ENCODE measurements at places on chromosomes 12 and 14.

DNA sequence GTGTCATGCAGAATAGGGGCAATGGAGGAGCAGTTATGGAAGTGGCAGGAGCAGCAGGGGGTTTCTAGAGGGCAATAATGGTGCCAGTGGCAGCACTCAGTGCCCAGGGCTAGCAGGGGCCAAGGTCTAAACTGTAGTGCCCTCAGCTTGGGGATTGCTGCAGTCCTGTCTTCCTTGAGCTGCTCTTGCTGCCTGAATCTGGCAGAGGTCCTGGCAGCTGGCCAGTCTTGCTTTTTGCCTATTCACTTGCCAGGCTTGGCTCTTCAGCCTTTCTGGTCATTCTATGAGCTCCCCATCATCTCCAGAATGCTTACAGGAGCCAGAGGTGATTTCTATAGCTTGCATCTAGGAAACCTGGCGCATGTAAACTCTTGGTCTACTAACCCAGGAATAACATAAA is 72.0 kb downstream of the SUDS3 start:
- no peak for DNase-seq

DNA sequence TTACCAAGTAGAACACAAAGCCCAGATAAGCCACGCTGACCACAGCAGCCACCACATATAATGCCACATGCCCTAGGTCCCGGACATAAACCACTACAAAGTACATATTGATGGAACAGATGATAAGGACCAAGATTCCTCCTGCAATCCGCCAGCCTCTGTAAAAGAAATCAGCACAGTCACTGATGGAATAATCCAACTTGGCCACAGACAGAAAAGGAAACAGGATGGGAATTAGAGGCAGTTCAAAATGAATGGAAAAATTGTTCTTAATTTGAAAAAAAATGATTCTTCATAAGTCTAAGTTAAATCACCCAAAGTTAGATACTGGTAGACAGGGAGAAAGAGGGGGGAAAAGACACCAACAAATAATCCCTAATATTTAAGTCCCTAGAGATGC is 35.4 kb downstream of the SLC11A2 start:
- DNase-seq, result no peak

GRCh38 chr14:81132468-81132867 is 88.3 kb downstream of the GTF2A1 start:
- DNase-seq, result no peak

GRCh38 chr12:92185052-92185451 is 39.4 kb upstream of the BTG1 start:
- no peak for DNase-seq

DNA sequence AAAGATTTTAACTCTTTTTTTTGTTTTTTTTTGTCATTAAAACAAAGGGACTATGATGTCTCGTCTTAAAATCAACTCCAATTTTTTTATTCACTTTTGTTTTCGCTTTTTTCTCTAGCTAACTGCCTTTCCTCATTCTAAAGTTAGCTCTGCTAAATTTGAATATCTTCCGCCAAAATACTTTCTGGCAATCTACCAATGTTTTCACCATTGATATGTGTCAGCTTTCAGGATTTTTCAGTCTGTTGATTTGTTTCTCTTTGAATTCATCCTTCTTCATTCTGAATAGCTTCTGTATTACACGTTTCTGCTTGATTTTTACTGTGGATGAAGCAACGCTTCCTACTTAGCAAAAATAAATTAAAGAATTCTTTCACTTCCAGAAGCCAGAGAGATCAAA is 38.7 kb upstream of the NOVA1 start:
- DNase-seq, result no peak

DNA sequence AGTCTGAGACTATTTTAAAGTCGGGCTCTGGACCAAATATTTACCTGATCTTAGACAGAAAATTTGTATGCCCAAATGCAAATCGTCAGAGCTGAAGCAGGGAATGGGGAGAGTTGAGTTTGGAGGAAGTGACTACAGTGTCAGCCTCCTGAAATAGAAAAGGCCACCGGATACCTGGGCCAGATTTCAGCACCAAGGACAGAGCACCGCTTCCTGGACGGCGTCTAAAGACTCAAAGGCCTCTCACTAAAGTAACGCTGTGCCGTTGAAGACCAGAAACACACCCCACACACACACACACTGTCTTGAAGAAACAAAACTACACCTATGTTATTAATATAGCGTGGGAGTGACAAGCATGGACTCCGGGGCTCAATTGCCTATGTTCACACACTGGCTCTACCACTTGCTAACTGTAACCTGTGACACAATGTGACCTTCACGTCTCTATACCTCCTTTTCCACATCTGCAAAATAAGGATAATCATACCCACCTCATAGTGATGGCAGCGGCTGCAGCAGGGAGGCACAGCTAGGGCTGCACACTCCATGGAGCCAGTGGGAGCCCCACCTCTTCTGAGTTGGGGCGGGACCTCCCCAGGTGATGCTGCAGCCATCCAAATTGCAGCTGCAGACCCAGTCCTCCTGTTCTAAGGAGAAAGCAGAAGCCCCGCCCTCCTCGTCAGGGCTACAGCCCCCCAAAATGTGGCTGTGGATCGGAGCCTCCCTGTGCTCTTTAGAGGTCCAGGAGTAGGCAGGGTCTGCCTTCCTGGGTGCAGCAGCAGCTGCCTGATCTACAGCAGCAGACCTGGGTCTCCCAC is 35.6 kb downstream of the KRT76 start:
- DNase-seq, result peak; percentile 61

GRCh38 chr14:43116341-43116740 is 1390.7 kb downstream of the FSCB start:
- DNase-seq, result no peak

GRCh38 chr14:35340616-35341453 is 48.7 kb downstream of the PSMA6 start:
- DNase-seq, result no peak

- DNase-seq, result no peak
These were observed 46.2 kb downstream of the ABCC9 start for GRCh38 chr12:21894792-21895595.

DNA sequence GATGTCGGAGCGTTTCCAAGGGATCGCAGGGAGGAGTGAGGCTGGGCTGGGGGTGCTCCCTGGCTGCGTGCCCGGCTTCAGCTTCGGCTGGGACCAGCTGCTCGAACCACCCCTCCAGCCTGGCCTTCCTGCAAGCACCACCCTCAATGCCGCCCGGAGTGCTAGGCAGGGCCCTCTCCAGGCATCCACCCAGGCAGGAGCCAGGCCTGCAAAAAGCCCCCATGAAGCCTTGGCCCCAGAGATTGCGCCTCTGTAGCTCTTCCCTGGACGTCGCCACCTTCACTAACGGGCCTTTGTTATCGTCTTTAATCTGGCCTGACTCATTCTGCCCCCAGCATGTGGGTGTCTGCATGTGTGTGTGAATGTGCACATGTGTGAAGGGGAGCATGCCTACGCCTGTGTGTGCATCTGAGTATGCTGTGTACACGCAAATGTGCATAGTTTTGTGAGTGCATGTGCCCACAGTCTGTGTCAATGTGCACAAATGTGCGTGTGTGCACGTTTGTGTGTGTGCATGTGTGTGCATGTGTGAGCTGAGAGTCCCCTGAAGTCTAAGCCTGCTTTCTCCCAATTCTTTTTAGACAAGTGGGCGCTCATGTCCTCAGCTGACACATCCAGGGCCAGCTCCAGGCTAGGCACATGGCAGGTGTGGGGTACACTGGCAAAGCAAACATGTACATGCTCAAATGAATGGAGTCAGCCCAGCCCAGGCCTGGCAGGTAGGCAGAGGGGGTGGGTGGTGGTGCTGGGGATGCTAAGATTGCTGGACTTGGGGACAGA is 195.4 kb upstream of the C14orf180 start:
- DNase-seq, result no peak

GRCh38 chr12:68378872-68379606 is 46.9 kb upstream of the MDM1 start:
- peak; percentile 57 for DNase-seq

GRCh38 chr14:50619569-50620141 is 48.5 kb downstream of the SAV1 start:
- DNase-seq, result no peak

GRCh38 chr14:81555051-81555450 is 21.4 kb upstream of the SEL1L start:
- no peak for DNase-seq

- no peak for DNase-seq
These were observed 17.0 kb downstream of the ANO6 start for GRCh38 chr12:45232756-45233372.

- no peak for DNase-seq
These were observed 11.0 kb upstream of the IRF2BPL start for GRCh38 chr14:77039285-77040058.

All from lower lobe of right lung (tissue), 2 donors.